Left cardiac atrium (tissue), 4 donors: ENCODE measurements at places on chromosomes 2 and 18.

DNA sequence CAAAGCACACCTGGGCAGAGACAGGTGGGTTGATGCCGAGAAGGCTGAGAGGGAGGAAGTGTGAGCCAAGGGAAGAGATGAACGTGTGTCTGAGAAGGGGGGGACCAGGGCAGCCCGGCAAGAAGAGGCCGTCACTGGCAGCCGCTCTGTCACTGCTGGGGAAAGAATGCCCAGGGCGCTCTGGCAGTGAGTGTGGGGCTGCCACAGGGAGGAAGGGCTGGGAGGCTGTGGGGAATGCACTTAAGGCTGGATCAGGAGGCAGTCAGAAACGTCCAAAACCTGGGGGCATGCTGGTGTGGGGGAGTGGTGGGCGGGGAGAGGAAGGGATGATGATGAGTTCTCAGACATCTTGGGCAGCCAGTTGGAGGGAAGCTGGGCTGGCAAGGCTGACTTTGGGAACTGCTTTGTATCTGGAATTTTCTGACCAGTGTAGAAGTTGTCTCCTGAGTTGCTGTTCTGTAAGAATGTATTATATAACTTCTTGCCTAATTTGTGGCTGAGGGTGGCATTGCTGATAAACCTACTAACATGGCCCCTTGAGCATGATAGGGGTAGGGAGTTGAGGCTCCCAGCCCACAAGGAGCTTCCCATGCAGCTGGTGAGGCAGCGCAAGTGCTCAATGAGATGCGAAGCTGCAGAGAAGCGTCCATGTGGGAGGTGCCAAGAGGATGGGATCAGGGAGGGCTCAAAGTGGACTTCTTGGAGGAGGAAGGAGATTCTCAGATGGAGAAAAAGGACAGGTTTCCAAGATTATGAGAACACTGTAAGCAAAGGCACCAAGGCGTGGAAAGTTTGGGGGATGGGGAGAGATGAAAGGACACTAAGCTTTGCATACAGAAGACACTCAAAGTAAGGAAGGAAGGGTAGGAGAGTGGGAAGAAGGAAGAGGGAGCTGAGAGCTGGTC is 185.1 kb upstream of the HAAO start:
- DNase-seq, result no peak

- no peak for DNase-seq
These were observed 243.1 kb upstream of the SETBP1 start for GRCh38 chr18:44437603-44438002.

DNA sequence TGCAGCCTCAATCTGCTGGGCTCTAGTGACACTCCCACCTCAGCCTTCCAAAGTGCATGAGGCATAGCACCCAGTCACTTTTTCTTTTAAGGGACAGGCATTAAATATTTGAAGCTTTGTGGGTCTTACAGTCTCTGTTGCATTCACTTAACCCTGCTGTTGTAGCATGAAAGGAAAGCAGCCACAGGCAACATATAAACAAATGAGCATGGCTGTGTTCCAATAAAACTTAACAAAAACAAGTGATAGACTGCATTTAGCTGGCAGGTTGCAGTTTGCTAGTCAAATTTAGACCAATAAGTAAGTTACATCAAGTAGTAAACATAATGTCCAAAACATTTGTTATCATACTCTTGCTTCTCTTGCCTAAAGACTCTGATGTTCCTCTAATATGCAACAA is 297.3 kb upstream of the MMADHC start:
- DNase-seq, result no peak

DNA sequence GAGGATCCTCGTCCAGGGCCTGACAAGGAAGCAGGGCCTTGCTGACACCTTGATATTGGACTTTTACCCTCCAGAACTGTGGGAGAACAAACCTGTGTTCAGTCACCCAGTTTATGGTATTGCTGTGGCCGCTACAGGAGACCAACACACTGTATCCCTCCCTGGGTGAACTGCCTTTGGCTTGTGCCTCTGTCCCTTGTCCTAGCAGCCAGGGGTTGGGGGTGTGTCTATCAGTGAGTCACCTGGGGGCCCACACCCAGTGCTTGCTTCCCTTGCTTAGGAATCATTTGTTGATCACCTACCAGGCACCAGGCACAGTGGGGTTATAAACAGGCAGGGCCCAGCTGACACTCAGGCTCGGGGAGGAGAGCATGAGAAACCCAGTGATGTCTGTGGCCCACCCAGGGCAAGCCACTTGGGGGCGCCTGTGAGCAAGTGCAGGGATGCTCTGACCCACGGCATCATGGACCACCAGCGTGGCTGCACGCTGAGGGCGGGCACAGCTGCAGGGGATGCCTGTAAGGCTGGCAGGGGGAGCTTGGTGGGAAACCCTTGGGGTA is 17.1 kb downstream of the TMEM185B start:
- no peak for DNase-seq
